Fibroblast of skin of left biceps (primary cell): ENCODE measurements at places on chromosomes 1 and 21.

GRCh38 chr1:174976436-174977108 is 23.2 kb upstream of the CACYBP start:
- no peak for DNase-seq

DNA sequence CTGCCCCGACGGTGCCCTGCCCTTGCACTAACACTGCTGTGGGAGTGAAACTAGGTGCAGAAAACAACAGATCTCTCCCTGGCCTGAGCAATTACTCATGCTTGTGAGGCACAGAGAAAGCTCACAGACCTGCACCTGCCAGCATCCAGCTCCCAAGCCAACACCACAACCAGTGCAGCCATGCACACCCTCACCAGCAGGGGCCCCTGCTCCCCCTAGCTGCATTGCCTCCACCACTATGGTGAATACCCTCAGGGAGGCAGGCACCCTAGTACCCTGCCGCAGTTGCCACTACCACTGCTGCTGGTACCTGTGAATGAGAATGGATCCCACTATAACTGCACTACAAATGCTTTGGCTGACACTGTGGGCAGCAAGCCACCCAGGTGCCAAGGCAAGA is 7.1 kb upstream of the DIRAS3 start:
- no peak for DNase-seq

GRCh38 chr1:10709165-10709564 is 87.3 kb downstream of the CASZ1 start:
- DNase-seq: no peak

DNA sequence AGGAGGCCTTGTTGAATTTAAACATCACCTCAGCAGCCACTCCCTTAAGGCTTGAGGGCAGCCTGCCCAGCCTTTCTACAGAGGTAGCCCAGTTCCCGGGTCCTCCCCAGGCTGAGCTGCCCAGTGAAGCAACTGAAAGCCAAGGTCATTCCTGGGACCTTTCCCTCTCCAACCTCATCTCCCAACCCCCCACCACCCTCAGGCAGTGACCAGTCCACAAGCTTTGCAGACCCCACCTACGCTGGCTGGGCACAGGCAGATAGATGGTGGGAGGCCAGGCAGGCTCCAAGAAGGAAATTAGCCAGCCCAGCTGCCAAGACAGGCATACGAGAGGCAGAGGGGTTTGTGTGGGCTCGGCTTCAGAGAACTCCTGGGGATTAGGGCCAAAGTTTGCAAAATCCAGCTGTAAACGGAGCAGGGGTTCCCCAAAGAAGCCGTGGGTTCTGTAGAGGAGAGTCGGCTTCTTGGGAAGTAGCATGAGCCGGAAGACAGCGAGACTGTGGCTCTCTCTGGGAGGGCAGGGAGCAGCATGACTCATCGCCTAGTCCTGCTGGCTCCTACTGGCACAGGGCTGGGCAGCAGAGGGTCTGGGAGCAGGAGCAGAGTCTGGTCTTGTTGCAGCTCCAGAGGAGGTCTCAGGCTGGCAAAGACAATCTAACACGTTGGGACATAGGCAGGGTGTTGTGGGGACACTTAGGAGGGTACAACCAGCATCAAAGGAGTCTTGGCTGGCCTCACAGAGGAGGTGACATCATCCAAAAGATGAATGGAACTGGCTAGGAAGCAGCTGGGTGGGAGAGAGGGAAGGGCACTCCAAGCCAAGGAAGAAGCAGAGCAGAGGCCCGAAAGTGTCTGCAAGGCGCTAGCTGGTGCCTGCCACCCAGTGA is 2.8 kb upstream of the ZC3H12A start:
- no peak for DNase-seq

DNA sequence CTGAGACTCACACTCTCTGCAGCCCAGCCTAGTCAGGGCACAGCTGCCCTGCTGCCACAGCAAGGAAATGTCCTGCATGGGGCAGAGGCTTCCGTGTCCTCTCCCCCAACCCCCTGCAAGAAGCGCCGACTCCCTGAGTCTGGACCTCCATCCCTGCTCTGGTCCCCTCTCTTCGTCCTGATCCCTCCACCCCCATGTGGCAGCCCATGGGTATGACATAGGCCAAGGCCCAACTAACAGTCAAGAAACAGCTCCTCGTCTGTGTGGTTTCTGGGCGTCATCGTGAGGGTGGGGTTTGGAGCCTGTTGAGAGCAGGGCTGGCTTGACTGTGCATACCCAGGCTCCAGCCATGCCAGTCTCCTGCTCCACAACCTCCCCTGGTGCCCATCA is 19.5 kb downstream of the FAAH start:
- no peak for DNase-seq

- no peak for DNase-seq
Observed at GRCh38 chr1:23614032-23614660, 54.8 kb upstream of the ID3 start.
